Peyer's patch (tissue), 4 donors: ENCODE measurements at places on chromosomes 4 and X.

DNA sequence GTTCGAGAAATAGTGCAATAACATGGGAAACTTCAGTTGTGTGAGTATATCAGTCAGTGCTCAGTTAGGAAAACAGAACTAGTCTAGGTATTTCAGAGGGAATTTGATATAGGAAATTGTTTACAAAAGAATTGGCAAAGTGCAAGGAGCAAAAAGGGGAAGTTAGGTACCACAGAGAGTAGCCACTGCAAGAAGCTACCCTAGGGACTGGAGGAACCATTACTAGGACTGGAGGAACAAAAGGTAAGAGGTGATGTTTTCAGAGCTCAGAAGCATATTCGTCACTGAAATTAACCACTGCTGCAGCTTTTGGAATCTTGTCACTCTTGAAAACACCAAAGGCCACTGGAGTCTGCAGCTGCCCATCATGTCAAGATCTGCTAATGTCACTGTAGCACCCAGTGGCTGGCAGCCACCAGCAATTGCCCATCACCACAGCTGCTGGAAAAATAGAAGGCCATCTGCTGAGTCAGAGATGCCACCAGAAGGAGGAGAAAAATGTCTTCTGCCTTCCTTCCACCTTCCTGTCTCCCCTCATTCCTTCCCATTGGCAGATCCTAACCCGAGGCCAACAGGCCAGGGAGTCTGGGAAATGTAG, 160.6 kb upstream of the RPS6KA3 start:
- DNase-seq, result no peak

DNA sequence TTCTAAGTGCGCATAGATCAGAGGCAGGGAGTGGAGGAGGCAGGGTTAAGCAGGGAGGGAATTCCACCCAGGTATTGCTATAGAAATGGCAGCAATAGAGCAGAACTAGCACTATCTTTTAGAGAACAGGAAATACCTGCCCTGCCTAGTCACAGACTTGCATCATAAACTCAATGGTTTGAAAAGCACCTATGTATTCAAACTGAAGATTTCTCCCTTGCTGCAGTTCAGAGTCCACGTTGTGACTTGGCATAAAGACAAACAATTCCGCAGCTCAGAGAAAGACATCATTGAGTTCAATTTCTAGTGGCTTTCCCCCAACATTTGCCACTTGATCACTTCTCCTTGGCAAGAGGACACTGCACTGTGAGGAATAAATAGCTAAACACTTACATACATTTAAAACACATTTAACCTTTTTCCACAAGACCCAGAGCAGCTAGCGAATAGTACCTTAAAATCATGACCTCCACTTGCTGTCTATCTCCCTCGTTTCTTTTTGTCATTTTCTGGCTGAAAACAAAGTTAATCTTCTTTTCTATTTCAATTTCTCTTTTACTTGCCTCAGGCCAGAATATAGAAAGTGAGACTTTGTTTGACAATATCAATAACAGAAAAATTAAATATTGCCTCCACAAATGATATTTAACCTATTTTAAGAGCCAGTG, 42.4 kb downstream of the SLC7A11 start:
- DNase-seq, result no peak

GRCh38 chr4:161573836-161574235, 590.0 kb downstream of the FSTL5 start:
- DNase-seq, result no peak

DNA sequence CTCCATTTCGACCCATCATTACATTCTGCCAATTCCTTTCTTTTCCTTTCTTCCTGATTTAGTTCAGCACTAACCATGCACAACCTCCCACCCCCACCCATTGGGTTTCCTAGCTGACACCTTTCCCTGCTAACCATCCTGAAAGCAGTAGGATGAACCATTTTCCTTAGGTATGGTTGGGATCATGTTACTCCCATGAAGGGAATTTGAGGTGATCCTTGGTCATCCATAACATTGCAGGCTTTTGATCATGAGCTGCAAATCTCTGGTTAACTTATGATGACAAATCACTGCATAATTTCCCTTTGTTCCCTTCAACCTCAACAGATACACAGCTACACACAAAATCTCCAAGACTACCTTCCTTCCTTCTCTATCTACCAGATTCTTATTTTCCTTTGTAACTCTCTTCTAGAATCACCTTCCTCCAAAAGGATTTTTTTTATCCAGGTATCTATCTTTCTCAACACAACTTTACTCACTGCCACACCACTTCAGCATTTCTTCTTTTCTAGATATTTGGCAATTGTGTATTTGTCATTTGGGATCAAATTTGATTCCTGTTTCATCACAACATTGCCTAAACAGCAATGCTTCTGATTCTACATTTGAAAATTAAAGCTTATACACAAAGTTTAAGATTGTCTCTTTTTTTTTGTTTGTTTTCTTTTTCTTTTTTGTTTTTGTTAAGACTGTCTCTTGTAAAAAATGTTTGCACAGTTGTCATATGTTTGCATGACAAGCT, 145.1 kb downstream of the RBM47 start:
- no peak for DNase-seq

GRCh38 chr4:86544310-86544966, 49.7 kb upstream of the PTPN13 start:
- no peak for DNase-seq

- DNase-seq, result no peak
Measured at GRCh38 chrX:50448565-50448964, 22.1 kb downstream of the DGKK start.

GRCh38 chr4:182960746-182961145, 43.6 kb upstream of the DCTD start:
- no peak for DNase-seq

DNA sequence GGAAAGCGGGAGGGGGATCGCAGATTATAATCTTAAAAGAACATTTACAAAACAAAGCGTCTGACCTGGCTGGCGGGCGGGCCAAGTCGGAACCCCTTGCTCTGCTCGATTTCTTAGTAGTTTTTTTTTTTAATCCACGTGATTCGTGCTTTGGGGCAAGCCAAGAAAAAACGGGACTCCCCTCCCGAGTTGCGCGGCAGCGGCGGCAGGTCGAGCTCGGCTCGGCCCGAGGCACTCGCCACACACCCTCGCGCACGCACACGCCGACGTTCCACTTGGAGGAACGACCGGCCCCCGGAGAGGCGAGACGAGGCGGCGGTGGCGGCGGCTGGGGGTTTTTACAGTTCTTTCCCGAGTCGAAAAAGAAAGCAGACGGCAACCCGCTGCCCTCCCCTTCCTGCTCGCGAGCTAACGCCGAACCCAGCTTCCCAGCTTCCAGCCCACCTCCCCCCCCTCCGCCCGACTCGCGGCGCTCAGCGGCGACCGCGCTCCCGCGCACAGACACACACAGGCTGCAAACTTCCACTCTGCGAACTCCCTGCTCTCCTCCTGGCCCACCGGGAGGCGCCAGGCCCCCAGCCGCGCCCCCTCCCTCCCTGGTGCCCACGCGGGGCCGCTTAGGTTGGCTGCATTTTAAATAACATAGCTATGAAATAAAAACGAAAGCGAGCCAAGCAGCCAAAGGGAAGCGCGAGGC, 1.2 kb downstream of the BCOR start:
- DNase-seq, result peak; percentile 69

DNA sequence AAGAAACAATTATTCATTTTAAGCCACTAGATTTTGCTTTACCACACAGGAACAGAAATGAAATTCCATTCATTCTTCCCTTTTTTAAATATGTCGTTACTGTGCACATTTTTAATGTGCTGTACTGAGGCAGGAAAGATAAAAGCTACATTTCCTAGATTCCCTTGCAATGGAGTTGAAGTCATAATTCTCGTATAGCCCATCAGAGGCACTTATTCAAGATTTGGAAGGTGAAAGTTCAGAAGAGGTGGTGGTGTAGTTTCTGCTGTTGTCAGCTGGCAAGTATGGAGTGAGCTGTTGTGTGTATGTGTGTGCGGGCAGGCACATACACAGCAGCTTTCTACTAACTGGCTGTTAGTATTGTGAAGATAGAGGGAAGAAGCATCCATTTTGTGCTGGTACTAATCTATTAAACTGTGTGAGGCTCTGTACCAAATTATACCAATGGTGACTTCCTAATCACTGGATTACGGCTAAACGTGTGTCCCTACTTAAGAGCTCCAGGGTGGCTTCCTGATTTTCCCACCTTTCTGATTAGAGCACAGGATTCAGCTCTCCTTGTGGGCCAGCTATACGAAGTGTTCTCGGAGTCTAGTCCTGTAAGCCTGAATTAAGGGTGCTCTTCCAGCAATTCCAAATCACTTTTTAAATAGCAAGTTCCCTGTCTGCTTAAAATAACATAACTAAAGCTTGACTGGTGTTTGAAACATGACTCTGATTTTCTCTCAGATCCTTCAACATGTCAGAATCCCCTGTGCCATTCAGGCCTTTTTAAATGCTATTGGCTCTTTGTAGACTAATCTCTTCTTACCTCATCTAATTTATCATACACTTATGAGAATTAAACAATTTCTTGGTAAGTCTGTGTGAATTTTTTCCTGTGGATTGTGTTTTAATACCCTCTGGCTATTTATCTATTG, 43.8 kb downstream of the PDS5A start:
- no peak for DNase-seq

DNA sequence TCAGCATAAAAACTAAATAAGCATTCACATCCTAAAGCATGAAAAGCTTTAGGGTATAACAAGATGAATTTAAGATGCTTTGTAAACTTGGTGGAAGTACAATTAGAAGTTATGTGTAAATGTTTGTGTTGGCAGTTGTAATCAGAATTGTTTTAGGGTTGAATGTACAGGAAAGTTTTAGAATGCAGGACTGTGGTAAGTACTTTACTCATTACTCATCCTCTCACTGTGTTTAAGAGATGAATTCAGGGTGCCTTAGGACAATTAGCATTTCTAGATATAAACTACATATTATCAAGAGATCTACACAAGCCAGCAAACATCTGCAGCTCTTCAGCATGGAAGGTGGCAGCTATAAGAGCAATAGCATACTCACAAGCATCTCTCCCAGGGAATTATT, 77.5 kb upstream of the ELOVL6 start:
- no peak for DNase-seq

GRCh38 chr4:163330916-163331628, 1.3 kb downstream of the NPY1R start:
- DNase-seq, result no peak

- no peak for DNase-seq
Measured at GRCh38 chr4:3312362-3312761, 19.5 kb downstream of the RGS12 start.

DNA sequence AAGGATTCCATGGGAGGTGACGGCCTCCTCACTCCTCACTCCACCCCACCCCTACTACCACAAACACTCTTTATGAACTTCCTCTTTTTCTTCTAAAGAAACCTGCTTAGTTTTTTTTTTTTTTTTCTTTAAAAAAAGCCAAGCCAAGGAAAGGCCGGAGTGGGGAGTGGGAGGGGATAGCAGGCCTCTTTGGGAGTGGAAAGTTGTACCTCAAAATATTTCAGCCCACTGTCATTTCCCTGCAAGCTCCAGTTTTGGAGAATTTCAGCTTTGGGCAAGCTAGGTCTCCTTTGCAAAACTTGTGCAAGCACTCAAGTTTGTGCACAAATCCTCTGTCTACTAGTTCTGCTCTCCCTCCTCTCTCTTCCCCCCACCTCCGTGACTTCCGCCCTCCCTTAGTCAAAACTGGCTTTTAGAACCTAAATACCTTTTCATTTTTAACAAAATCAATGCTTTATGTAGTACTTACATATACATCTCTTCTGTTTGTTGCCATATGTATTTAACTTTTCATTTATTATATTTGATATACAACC, 512 bp upstream of the ANTXR2 start:
- peak; percentile 59 for DNase-seq

- DNase-seq, result no peak
Measured at GRCh38 chr4:176611951-176612350, 180.8 kb downstream of the VEGFC start.

- no peak for DNase-seq
Measured at GRCh38 chr4:13990596-13991589, 363.4 kb upstream of the BOD1L1 start.

DNA sequence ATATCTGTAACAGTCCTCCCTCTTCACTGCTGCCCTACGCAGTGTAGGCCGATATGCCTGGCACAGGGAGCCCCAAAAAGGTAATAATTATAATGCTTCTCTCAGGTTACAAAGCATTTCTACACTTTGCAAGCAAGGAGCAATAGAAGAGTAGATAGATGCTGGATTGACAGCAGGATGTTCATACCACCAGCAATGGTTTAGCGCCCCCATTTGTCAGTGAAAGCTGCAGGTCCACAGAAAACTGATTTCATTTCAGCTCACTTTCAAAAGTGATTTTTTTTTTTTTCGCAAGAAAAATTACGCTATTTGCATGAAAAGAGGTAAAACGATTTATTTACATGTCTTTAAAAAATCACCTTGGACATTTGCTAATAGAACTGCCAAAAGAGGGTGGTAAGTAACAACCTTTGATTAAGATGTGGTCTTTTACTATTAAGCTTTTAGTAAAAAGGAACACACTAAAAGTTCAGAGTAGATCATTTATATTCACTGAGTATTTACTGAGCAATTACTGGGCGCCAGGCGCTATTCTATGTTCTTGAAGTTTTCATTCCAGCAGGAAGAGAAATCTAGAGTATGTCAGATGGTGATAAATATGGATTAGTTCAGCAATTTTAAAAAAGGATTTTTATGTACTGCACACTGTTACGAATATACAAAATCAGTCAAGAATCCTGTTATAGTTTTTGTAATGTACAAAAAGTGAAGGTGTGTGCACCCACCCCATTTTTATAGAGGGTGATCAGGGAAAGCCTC, 34.4 kb downstream of the HPF1 start:
- DNase-seq, result no peak

- no peak for DNase-seq
Measured at GRCh38 chr4:66123190-66123589, 452.9 kb upstream of the EPHA5 start.

GRCh38 chrX:13607996-13608365, 38.6 kb downstream of the EGFL6 start:
- no peak for DNase-seq

DNA sequence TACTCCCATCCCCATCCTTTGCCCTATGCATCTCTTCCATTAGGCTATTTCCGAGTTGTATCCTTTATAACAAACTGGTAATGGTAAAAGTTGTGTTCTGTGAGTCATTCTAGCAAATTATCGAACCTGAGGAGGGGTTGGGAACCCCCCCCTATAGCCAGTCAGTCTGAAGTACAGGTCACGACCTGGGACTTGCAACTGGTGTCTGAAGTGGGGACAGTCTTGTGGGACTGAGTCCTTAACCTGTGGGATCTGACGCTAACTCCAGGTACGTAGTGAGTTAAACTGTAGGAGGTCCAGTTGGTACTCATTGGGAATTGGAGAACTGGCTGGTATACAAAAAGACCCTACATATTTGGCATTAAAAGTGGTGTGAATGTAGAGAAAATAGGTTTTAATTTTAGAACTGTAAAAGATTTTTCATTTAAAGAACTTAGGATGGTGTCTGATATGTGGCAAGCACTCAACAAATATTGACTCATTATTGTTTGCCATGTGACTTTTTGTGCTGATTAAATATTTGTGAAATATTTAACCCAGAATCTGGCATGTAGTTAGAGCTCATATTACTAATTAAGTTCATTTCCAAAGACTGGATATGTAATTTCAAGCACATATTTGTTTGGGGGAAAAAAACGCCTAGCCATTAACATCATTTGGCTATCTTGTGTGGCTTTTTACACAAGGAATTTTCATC, 50.7 kb downstream of the CHST7 start:
- DNase-seq, result no peak
